Foreskin keratinocyte (primary cell): ENCODE measurements at places on chromosomes 5 and 9.

DNA sequence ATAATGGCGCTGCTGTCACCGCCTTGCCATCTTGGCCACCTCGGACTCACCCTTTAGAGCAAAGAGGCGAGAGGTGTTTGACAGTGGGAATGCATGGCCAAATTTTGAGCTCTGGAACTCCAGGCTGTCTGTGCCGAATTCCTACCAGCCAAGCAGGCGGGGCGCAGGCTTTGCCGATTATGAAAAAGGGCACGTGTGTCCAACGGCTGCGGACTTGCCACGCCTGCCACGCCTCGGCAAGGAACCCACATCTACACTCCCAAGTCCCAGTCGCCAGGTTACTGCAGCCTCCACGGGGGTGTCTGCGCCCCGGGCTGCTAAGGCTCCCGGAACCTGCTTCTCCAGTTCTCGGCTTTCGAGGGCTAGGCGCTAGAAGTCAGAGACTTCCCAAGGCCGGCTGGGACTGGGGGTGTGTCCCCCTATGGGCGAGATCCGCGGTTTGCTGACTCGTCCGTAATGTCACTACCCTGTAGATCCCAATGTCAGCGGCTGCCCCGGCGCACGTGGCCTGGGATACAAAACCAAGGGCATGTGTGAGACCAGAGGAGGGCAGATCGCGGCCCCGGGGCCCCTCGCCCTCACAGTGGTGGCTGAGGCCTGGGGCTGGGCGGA is 2.8 kb downstream of the NPR3 start:
- peak; percentile 32 for DNase-seq

GRCh38 chr5:150623152-150623877 is 17.1 kb upstream of the SYNPO start:
- no peak for DNase-seq

GRCh38 chr5:41094871-41095270 is 23.7 kb upstream of the MROH2B start:
- no peak for DNase-seq

GRCh38 chr5:36703245-36703860 is 96.9 kb downstream of the SLC1A3 start:
- DNase-seq: no peak

GRCh38 chr5:170475294-170476000 is 28.4 kb upstream of the KCNIP1 start:
- DNase-seq: no peak

DNA sequence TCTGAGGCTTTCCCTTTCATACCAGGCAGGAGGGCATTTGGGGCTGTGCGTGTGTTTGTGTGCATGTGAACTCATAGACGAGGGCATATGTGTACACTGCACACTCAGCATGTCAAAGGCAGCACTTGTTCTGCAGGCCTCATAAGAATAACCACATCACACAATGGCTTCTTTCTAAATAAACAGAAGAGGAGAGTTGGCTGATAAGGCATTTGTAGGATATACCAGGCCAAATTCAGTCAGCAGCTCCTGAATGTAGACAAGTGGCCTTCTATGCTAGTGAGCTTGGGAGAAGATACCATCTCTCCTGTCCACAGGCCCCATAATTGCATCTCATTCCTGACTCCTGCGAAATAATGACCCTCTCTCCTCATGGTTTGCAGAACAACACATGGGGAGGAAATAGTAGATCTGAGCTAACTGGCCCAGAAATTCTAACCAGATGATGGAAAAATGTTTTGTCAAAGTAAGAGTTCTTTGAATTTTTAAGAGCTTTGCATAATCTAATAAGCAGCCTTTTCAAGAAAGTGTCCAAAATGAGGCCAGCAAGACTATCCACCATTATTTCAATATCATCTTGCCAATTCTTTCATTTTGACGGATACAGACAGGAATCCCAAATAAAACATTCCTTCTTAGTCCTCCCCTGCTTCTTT is 60.5 kb upstream of the GAS1 start:
- no peak for DNase-seq

- no peak for DNase-seq
Observed at GRCh38 chr9:137429974-137430722, 7.0 kb downstream of the NOXA1 start.

DNA sequence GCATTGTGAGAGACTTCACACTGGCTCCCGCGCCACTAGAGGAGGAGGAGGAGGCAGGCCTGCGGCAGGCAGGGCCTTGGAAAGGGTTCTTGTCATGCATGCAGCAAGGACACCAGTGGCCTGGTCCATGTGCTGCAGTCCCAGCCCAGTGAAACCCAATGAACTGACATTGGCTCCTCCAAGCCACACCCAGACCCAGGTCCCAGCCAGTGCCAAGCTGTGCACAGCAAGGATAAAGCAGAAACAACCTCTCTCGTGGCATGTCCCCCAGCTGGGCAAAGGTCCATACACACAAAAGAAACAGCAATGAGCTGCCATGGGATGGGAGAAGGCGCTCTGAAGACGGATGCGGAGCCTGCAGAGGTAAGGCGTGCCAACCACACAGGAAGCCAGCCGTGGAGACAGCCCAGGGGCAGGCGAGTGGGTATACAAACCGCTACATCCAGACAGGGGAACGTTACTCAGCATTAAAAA is 89.2 kb downstream of the SEMA4D start:
- DNase-seq: no peak

DNA sequence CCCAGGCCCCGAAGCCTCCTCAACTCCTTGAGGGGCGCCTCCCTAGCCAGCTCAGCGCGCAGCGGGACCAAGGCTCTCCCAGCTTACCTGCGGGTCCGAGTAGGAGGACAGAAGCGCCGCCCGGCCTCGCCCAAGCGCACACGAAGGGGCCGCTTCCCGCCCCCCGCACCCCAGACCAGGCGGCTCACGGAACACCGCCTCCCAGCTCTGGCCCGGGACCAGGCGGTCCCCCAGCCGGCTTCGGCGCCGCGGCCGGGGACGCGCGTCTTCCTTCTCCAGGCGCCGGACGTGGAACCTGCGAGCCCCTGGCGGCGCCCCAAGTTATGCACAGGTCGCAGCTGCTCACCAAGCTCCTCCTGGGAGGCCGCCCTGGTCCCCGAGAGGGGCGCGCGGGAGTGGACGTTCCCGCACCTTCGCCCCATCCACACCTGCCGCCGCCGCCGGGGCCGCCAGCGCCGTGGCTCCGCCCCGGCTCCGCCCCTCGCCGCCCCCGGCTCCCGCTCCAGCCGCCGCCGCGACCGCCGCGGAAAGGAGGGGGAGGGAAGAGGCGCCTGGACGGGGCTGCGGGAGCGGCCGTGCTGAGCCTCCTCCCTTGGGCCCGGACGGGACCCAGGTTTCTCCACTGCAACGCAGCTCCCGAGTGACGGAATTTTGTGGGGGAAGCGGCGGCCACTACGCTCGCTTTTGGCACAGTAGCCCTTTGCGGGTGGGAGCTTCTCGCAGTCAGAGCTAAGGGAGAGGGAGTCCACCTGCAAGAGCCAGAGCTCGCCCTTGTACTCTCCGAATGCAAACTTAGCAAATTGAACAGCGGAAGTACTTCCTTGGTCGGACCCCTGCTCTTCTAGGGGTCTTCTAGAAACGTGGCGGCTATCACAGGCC is 77.5 kb upstream of the IFNE start:
- DNase-seq: peak; percentile 57

- no peak for DNase-seq
Observed at GRCh38 chr5:149584121-149584520, 2.8 kb downstream of the ARHGEF37 start.

DNA sequence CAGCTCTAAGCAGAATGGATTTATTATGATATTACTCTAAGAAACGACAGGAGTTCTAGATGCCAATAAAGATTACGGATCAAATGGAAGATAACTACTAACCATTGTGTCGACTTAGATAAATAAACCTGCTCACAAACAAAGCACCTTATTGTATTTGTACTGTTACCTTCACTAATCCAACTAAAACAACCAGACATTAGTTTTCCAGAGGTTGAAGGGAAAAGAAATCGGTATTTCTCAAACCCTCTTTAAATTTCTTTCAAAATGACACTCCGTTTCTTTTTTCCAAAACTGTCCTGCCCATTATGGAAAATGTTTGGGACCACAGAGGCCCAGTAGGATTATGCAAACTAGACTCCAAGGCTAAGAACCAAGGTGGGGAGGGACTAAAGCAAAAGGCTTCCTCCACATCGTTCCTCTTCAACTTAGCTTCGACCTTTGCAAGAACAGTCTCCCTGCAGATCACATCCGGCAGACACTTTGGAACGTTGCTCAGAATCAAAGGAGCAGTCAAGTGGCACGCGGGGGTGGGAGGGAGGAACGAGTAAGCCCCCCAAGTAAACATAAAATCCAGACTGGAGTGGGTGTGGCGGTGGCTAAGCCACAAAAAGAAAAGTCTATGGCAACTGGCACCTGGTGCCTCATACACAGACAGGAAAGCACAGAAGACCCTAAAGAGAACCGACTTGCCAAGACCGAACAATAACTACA is 2.7 kb downstream of the MLLT3 start:
- DNase-seq: no peak

DNA sequence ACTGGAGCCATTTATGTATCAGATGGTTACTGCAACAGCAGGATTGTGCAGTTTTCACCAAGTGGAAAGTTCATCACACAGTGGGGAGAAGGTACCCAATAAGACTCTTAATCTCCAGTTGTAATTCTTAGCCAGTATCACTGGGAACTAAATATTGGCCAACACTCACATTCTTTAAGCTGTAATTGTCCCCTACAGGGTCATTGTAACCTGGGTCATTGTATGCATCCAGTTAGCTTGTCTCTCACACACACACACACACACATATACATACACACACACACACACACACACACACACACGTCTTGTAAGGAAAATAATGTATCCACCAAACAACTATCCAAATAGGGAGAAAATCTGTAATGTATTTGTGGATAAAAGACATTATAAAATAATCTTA is 113.0 kb downstream of the GIN1 start:
- DNase-seq: no peak

DNA sequence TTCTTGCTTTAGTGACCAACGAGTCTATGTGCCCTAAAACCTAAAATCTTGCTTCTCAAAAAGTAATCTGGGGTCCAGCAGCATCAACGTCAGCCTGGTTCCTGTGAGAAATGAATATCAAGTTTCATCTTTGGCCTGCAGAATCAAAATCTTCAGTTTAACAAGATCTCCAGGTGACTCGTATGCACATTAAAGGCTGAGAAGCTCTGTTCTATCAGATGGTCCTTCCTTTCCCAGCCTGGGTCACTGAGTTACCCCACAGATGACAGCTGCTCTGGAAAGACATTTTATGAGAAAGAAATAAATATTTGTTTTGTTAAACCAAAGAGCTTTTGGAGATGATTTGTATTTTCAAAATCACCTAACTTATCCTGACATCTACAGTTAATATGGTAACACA is 75.8 kb downstream of the ADAMTSL1 start:
- peak; percentile 25 for DNase-seq

- DNase-seq: no peak
Observed at GRCh38 chr5:7706256-7706655, 144.7 kb downstream of the CFAP90 start.

DNA sequence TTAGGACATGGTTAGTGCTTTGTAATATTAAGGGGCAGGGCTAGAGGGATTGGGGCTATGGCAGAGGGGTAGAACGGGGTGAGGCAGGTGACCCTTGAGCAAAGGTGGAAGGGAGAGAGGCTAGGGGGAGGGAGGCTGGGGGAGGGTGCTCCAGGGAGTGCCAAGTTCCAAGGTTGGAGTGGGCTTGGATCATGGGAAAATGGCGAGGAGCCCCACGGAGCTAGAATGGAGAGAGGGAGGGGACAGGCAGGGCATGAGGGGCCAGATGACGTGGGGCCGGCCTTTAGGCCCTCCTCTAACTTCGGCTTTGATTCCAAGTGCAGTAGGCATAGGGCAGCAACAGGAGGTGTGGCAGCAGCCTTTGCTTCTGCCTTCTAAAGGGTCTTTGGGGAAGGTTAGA is 171.8 kb upstream of the PANK3 start:
- no peak for DNase-seq

- peak; percentile 93 for DNase-seq
Observed at GRCh38 chr9:84940294-84940693, 270.8 kb downstream of the NTRK2 start.

- no peak for DNase-seq
Observed at GRCh38 chr5:58774937-58775336, 192.1 kb downstream of the RAB3C start.

GRCh38 chr9:82320566-82320965 is 332.0 kb downstream of the SPATA31D1 start:
- DNase-seq: no peak

DNA sequence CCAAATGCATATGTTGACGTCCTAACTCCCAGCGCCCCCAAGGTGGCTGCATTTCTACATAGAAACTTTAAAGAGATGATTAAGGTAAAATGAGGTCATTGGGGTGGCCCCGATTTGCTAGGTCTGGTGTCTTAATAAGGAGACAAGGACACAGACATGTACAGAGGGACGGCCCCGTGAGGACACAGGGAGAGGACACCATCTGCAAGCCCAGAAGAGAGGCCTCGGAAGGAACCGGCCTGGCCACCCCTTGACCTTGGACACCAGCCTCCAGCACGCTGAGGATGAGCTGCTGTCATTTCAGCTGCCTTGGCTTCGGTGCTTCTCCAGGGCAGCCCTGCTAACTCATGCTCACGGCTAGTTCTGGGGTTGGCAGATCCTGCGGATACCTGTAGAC is 73.2 kb downstream of the MRPL36 start:
- no peak for DNase-seq

DNA sequence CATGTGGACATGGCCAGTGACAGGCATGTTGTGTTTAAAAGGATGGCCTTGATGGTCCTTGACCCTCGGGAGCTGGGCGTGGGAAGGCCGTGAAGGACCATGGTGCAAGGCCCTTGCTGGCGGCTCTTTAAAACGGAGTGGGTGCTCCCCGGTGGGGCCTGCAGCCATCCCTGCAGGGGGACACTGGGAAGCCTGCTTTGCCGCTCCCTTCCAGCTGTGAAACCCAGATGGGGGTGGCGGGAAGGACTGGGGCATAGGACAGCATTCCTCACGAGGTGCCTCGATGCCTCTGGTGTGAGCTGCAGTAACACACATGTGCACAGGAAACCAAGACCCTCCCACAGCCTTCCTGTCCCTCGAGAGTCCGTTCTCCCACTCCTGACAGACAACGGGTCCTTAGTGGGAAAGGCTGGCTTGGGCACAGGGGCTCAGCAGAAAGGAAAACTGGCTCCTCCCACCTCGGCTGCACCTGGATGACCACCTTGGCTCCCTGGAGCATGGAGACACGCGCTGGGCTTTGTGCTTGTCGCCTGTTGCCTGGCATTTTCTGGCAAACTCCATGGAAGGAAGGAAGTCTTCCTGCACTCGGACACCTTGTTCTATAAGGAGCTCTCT is 30.3 kb upstream of the IRX4 start:
- DNase-seq: no peak

- DNase-seq: no peak
Observed at GRCh38 chr5:96316017-96316416, 117.0 kb downstream of the PCSK1 start.

- DNase-seq: peak; percentile 53
Observed at GRCh38 chr5:142179776-142180387, 71.3 kb downstream of the NDFIP1 start.

- DNase-seq: no peak
Observed at GRCh38 chr5:26847041-26847736, 191.2 kb downstream of the CDH9 start.

GRCh38 chr5:167982-168660 is 23.2 kb upstream of the LRRC14B start:
- no peak for DNase-seq

- no peak for DNase-seq
Observed at GRCh38 chr5:176574297-176574591, 25.1 kb downstream of the CDHR2 start.
